Neuronal stem cell (in vitro differentiated cells): ENCODE measurements at places on chromosomes 3 and 15.

GRCh38 chr15:91717811-91718210, 135.7 kb upstream of the SLCO3A1 start:
- DNase-seq = no peak

DNA sequence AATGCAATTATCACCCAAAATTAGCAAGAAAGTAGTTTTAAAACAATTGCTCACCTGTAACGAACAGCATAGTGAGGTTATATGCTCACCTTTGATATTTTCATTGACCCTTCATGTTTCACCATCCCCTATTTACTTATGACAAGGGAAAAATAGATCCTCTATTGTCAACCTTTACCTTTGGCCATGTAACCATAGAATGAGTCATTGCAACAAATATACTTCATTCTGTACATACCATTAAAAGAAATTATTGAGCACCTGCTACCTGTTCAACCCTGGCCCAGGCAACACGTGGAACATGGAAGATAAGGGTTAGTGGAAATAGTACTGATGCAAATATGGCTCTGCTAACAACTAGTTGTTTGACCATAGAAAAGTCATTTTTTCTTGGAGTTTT, 20.2 kb downstream of the LSAMP start:
- DNase-seq = no peak

GRCh38 chr15:91853948-91854638, 585 bp downstream of the SLCO3A1 start:
- DNase-seq = peak; percentile 43

DNA sequence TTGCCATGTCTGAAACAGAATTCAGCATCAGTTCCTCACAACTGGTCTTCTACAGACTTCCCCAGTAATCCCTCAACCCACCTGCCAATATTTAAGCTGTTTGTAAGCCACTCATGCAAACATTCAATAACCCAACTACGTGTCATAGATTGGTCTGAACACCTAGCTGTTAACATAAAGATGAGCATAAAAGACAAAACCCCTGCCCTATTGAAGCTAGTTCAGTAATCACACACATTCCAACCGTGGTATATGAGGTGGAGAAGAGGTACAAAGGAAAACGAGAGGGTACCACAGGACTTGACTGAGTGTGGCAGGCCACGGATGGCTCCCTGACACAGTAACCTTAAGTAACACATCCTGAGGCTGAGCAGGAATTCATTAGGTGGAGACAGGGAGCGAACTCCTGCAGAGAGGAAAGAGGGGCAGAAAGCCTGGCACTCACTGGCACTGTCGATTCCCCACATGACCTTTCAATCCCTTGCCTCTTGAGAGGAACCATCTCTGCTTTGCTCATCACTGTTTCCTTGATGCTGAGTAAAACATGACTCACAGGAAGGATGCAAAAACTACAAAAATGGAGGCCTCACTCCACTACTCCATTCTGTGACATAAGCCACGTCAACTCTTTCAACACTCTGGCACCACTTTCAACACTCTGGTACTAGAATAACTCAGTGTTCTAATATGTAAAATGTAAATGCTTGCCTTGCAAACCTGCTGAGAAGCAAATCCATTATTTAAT, 31.3 kb downstream of the RPN1 start:
- DNase-seq = no peak

- no peak for DNase-seq
Observed at GRCh38 chr3:4939276-4939675, 40.0 kb upstream of the BHLHE40 start.

- no peak for DNase-seq
Observed at GRCh38 chr3:158789592-158789991, 12.3 kb upstream of the MFSD1 start.

GRCh38 chr3:116096631-116097030, 348.7 kb downstream of the LSAMP start:
- DNase-seq = no peak

DNA sequence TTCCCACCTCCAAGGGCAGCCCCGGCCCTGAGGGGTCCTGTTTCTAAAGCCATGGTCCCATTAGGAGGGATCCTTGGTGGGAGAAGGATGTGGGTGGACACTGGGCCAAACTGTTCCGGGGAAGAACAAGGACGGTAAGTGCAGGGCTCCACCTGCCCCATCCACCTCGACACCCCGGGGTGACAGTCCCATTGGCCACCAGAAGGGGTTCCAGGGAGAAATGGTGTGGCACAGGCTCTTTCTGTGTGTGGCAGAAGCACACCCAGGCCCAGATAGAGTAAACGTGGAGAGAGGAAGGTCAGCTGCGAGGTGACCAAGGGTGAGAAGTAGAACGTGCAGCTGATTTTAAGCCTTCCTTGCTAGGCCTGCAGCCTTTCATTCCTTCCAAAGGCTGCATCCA, 12.0 kb downstream of the TKT start:
- no peak for DNase-seq

GRCh38 chr15:51678096-51678495, 3.2 kb upstream of the SCG3 start:
- no peak for DNase-seq

DNA sequence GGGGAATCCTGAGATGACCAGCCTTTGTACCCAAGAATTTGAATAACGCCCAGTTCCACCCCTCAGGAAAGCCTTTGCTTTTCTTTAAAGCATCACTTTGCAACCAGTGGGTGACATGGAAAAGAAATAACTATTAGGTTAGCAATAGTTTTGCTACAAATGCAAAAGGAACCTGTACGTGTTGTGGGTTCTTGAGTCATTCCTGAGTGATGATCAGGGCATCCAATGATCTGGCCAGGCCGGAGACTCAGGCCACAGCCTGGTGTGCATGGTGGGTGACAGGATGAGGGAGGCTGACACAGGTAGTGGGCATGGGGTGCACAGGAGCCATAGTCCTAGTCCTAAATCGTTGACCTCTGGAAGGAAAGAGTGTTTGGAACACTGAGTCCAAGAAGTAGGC, 321.4 kb upstream of the IL12A start:
- no peak for DNase-seq

GRCh38 chr3:112032098-112032731, 2.3 kb upstream of the TMPRSS7 start:
- DNase-seq = no peak

- DNase-seq = no peak
Observed at GRCh38 chr3:153567011-153567410, 405.0 kb downstream of the RAP2B start.

DNA sequence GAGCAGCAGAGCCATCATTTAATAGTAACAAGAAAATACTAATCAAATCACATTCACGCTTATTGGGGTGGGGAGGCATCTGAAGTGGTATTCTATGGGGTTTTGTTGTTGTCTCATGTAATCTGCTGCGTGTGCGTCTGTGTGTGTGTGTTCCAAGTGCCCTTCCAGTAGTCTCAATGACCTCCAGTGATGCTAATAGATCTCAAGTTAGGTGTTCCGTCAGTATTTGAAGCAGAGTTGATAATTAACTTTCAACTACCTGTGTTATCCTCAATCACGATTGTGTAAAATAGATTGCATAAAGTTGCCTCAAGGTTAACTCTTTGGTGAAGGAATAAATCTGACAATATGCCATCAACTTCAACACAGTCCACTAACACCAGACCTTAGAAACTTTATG, 375.0 kb downstream of the MECOM start:
- no peak for DNase-seq

DNA sequence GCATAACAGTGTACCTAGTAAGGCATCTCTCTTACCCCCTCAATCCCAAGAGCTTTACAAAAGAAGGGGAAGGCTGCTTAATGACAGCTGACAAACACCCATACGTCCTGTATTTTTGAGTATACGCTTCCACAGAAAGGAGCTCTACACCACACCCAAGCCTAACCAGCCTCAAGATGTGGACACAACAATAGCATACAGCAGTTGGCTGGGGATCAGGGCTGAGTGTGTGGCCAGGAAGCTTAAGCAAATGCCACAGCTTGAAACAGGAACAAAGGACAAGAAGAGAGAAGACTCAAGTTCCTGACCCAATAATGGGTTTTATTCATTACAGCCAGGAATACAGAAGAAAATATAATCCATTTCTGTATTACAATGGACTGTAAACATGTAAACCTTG, 6.9 kb downstream of the HEXA start:
- no peak for DNase-seq
